ENCODE measurements at places on chromosomes 12 and 14.

DNA sequence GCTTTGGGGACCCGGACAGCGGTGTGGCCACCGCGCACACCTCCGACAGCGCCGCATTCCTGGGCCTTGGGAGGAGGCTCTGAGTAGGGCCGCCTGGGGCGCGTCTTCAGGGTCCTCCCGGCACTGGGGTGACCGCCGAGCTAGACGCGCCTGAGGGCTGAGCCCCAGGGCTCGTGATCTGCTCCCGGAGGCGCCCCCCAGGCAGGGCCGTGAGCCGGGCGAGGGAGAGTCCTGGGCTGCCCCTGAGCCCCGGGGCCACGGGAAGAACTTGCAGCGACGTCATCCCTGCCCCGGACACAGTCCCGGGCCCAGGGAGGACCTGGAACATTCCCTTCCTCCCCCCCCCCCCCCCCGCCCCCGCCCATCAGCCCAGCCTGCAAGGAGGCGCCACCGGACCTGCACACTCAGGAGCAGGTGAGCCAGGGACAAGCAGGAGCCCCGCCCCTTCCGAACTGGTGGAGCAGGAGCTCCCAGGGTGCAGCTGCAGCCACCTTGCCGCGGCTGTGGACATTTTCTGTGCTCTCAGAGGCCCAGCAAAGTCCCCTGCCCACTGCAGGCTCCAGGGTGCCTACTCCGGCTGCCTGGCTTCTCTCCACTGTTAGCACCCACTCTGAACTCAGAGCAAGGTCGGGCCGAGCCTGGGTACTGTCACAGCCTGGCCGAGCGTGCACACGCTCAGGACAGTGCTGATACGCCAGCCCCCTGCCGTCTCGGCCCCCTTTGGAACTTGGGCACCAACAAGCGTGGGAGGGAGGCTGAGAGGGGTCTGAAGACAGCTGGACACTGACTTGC is 50.7 kb downstream of the A2M start:
- no peak for DNase-seq

- DNase-seq: no peak
These were observed 112.8 kb downstream of the CHST11 start for GRCh38 chr12:104569346-104570173.

- DNase-seq: no peak
These were observed 6.7 kb upstream of the CACNB3 start for GRCh38 chr12:48811437-48812090.

DNA sequence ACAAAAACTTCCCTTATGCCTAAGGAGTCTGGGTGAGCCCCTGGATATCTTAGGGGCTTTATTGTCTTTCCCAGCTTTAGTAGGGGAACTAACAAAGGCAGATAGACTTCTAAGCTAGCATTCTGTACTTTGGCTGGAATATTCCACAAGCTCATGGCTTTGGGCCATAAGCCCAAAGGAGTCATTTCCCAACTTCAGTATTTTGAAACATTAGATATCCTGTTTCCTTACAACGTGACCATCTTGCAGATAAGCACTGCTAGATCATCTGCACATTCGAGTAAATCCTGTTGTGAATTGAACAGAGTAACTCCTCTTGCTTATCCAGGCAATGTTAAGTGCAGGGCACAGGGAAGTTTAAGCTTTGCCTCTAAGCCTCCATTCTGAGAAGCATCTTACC is 70.6 kb upstream of the ACTN1 start:
- no peak for DNase-seq

GRCh38 chr14:50619569-50620141 is 48.5 kb downstream of the SAV1 start:
- no peak for DNase-seq
